ENCODE measurements at places on chromosomes 2 and 18. TPM values are rescaled to one million over a fixed set of nuclear protein-coding genes. Genes with fewer than 3 reads are reported as not detected.
A peak's percentile ranks its signal among the peaks of the same experiment; 100 is the strongest.

Gene MBP
- 1.4 TPM for total RNA-seq

Gene DCDC2C
- not detected for total RNA-seq

Gene SIX3
- not detected for total RNA-seq

Gene CNGA3
- not detected for total RNA-seq

Gene SLC39A10
- total RNA-seq, result 92.8 TPM

Gene POMC
- total RNA-seq, result not detected

Gene NOL4
- not detected for total RNA-seq

Gene MSTN
- not detected for total RNA-seq

Gene PAX8
- total RNA-seq, result 0.28 TPM

Gene UGT1A10
- total RNA-seq, result not detected

Gene CCNT2
- total RNA-seq, result 44.6 TPM

Gene ABCG8
- total RNA-seq, result not detected

Gene UXS1
- total RNA-seq, result 33.7 TPM

Gene MALL
- 1.6 TPM for total RNA-seq

Gene G6PC2
- total RNA-seq, result not detected

Gene ADCYAP1
- not detected for total RNA-seq

Gene ANKRD62
- not detected for total RNA-seq

Gene ZSWIM2
- total RNA-seq, result not detected

- DNase-seq, result peak; percentile 96
These were observed 67.2 kb downstream of the KCTD1 start for GRCh38 chr18:26480897-26481795.

GRCh38 chr2:99793022-99793421 is 303.2 kb upstream of the REV1 start:
- DNase-seq, result peak; percentile 20

- DNase-seq, result no peak
These were observed 102.1 kb downstream of the ABCA12 start for GRCh38 chr2:215036314-215036713.

- DNase-seq, result no peak
These were observed 20.0 kb upstream of the SGPP2 start for GRCh38 chr2:222404151-222404905.

DNA sequence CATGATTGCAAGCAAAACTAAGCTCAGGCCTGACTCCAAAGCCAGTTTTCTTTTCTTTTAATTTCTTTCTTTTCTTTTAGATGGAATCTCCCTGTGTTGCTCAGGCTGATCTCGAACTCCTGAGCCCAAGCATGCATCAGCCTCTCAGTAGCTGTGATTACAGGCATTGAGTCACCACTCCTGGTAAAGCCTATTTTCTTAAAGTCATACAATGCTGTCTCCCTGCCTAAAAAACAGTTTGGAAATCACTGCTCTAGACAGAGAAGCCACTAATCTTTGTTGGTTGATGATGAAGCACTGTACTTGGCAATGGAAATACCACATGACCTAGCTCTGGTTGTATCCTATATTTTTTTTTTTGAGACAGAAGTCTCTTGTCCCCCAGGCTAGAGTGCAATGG is 33.1 kb upstream of the ZNF532 start:
- DNase-seq, result peak; percentile 69

- no peak for DNase-seq
These were observed 460.7 kb downstream of the MTX2 start for GRCh38 chr2:176729706-176730569.

DNA sequence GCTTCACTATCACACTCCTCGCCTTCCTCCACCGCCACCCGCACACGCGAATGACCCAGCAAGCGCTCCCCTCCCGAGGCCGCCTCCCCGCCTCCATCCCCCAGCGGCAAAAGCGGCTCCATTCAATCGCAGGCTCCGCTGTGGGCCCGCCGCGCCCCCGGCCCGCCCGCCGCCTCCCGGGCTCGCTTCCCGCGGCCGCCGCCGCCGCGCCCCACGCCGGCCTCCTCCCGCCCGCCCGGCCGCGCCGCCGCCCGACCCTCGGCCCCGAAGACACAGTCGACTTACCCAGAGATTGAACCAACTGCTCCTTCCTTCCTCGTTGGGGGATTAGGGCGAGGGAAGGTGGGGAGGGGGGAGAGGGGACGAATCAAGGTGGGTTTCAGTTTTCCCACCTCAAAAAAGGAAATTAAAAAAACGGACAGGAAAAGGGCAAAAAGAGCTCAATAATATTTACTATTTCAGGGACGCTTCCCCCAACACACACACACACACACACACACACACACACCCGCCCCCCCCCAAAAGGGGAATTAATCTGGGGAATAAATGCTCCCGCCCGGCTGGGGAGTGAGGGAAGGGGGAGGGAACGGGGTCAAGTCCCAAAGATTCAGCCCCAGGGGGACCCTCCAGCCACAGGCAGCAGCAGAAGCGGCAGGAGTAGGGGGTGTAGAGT is 743 bp downstream of the XPO1 start:
- peak; percentile 8 for DNase-seq

DNA sequence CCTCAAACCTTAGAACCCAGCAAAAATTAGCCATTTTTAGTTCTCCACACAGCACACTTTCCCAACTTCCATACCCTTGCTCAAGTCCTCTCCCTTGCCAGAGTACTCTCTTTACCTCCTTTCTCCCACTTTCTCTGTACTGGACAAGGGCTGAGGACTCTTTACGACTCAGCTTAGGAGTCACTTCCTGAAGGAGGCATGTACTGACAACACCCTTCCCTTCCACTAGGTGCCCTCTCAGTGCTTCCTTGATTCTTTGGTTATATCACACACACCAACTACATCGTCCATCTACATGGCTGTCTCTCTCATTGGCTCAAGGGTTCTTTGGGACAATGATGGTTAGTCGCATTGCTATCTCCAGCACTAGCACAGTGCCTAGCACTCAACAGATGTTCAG is 5.2 kb upstream of the C18orf63 start:
- DNase-seq, result peak; percentile 60

DNA sequence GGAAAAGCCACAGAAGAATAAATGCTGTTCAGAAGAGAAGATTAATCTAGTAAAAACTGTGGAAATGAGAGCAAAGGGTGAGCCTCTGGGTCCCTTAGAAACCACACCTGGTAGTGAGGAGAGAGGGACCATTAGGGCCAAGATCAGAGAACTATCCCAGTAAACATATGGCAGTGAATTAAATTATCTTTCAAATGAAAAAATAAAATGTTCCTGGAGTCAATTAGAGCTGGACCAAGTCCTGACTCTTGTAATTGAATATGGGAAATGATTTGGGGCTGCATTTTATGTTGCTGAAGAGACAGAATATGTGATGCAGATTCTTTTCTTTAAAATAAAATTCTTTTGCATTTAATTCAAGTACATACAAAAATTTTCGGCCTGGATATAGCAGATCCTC is 62.2 kb upstream of the PAX3 start:
- no peak for DNase-seq

DNA sequence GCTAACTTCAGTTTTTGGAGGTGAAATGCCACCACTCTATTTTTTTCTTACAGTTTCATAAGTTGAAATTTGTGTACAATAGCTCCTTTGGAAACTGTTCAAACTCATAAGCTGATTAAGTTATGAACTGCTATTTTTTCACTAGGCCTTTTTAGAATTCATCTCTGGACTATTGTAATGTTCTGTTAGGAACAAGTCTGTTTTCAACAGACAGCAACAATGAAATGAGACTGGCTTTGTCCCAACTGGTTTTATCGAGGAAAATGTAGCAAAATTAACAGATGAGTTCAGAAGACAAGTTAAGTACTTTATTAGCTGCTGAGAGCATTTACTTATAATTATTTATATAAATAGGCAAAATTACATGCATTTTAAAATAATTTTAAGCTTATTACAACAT is 310.6 kb downstream of the ZNF804A start:
- DNase-seq, result no peak

- no peak for DNase-seq
These were observed 424.4 kb upstream of the ID2 start for GRCh38 chr2:8257502-8257901.

- DNase-seq, result no peak
These were observed 104.9 kb downstream of the RBMS1 start for GRCh38 chr2:160388464-160389263.

DNA sequence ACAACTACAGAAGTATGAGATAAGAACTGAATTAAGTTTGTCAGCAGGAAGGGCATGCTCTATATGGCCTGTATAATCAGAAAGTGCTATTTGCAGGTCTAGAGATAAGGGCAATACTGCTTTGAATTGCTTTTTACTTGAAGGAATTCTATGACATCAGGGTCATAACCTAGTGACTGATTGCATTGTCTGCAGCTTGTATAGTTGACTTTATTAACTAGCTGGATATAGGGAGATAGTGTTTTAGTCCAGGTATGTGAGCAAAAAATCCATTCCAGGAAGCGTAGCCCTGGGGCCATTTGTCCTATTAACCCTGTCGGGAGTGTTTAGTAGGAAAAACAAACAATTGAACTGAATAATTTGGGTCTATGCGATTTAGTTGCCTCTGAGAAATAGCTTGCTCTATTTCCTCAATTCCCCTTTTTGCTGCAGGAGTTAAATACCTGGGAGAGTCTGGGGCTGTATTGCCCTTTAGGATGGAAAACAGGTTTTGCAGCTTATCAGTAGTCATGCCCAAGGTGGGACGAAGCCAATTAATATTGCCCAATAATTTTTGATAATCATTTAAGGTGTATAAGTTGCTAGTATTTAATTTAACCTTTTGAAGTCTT is 30.0 kb downstream of the HTR2B start:
- no peak for DNase-seq

DNA sequence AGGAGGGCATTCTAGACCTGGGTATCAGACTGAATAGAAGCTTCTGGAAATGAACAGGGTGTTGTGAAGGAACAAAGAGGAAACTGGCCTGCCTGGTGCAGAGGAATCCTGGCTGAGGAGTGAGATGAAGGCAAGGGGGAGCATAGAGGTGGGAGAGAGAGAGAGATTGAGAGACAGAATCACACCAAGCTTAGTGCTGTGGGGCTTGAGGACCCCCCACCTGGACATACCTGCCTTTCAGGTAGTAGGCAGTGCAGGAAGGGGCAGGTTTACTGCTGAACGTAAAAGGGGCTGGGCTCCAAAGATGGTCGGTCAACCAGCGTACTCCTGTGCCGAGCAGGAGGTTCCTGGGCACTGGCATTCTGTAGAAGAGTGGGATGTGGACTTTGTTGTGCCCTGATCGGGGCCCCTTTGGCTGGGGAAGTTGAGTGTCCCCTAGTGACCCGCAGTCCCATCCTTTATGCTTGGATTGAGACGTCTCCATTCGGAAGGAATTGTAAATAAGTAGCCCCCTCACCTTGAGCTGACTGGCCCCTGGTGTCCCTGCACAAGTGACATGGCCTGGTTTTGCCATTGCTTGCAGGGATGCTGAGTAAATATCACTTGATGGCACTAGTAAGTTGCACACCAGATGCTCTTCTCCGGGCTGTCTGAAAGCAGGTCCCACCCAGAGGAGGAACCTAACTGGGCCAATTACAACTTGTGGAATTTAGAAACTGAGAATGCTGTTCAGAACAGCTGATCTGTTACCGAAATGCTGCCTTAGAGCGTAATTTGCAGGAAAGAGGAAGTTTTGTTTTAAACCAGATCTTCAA is 1.4 kb downstream of the UBE2F start:
- DNase-seq, result peak; percentile 71

GRCh38 chr2:116979916-116980764 is 834.4 kb upstream of the DDX18 start:
- no peak for DNase-seq

DNA sequence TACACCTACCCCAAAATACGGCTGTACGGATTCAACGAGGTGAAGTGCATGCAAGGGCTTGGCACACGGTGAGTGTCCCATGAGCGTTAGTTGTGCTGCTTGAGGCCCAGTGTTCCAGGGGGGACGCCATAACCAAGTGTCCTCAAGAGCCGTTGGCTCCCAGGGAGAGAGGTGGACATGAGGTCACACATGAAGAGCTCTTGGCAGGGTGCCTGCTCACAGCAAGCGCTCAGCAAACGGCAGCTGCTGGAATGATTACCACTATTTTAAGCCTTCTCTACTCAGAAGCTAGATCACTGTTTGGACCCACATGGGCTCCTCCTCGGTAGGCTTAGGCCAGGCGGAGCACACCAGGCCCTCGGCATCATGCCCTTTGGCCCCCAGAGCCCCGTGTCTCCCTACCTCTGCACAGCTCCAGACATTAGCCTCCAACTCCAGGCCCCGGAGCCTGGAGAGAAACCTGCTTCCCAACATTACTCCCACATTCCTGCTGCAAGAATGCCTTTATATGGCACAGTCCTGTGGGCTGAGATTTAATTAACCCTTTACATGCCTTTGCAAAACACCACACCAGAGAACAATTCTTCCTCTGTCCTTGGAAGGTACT is 68.4 kb upstream of the PPP1CB start:
- peak; percentile 86 for DNase-seq

DNA sequence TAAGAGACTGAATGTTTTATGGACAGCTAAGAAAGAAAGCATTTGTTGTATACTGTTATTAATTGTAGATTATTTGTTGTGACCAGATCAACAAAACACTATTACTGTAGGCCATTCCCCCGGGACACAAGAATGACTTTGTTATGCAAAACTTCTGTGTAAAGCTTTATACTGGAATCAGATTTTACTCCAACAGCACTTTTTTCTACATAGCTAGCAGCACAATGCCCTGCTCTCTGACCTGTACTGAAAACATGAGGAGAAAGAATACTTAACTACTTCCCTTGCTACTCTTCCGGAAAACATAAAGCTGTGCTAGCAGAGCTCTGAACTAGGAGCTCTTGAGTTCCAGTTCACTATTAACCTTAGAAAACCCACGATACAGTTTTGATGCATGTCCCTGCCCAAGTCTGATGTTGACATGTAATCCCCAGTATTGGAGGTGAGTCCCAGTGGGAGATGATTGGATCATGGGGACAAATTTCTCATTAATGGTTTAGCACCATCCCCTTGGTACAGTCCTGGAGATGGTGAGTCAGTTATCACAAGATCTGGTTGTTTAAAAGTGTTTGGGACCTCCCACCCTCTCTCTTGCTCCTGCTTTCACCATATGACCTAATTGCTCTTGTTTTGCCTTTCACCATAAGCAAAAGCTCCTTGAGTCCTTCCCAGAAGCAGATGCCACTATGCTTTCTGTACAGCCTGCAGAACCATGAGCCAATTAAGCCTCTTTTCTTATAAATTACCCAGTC is 601.1 kb upstream of the PIK3C3 start:
- no peak for DNase-seq

DNA sequence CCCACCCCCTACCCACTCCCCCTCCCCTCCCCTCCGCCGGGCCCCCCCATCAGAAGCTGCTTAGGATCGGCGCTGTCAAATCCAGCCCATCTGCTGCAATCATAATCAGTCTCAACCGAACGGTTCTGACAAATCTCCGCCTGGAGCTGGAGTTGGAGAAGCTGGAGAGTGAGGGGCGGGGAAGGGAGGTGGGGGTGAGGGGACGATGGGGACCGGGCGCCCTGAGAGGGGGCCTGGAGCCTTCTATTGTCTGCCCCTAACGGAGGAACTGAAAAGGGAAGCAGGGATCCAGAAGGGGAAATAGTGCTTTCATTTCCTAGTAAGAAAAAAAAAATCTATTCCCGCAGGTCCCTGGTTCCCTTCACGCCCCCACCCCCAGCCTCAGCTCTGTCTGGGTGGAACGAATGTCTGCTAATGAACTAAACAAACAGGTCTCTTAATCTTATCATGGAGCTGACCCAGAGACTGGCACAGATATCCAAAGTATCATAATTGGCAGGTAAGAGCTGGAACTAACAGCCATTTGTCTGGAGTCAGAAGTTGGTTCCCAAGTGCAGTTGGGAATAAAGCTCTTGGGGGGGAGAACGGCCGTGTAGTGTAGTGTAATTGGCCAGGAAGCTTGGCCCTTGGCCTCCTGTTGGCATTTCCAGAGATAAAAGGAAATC is 301.2 kb downstream of the NCKAP5 start:
- no peak for DNase-seq
